ENCODE measurements at places on chromosomes 1 and 21. TPM values are rescaled to one million over a fixed set of nuclear protein-coding genes. Genes with fewer than 3 reads are reported as not detected.

DNA sequence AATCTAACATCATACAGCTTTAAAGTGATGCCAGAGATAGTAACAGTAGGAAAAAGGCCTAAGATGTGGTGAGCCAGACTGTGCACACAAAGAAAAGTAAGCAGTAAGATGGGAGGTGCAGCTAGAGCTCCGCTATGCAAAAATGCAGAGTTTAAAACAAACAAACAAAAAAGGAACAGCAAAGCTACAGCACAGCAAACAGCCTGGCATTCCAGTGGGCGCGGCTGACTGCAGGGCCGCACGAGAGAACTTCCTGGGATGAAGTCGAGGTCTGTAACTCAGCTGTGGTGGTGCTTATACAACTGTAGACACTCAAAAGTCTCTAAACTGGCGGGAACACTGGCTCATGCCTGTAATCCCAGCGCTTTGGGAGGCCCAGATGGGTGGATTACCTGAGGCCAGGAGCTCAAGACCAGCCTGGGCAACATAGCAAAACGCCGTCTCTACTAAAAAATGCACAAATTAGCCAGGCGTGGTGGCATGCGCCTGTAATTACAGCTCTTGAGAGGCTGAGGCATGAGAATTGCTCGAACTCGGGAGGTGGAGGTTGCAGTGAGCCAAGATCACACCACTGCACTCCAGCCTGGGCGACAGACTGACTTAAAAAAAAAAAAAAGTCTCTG lies 30.1 kb downstream of the PRDM15 start:
- H3K36me3 ChIP-seq: no peaks in the 10 kb centered on the region
- H3K4me1 ChIP-seq: no peaks in the 10 kb centered on the region
- no peaks in the 10 kb centered on the region for H3K27me3 ChIP-seq
- H3K27ac ChIP-seq: no peak overlapping the region
- peak; percentile 22 for DNase-seq

The PRDX6 gene
- polyA plus RNA-seq: 205 TPM

GRCh38 chr1:204232526-204232925 lies 18.7 kb upstream of the GOLT1A start:
- no peak overlapping the region for H3K4me3 ChIP-seq
- H3K27me3 ChIP-seq: no peaks in the 10 kb centered on the region
- H3K4me1 ChIP-seq: no peaks in the 10 kb centered on the region
- DNase-seq: no peak
- no peaks in the 10 kb centered on the region for H3K36me3 ChIP-seq

The FBXO2 gene
- 0.87 TPM for polyA plus RNA-seq

GRCh38 chr21:37459575-37459974 lies 93.0 kb downstream of the DYRK1A start:
- no peaks in the 10 kb centered on the region for H3K36me3 ChIP-seq
- H3K4me3 ChIP-seq: no peak overlapping the region
- H3K27me3 ChIP-seq: no peaks in the 10 kb centered on the region
- H3K4me1 ChIP-seq: peaks cover 5% of the 10 kb centered on the region
- no peak overlapping the region for H3K27ac ChIP-seq
- no peak for DNase-seq

- H3K36me3 ChIP-seq: no peaks in the 10 kb centered on the region
- H3K4me3 ChIP-seq: no peak overlapping the region
- peak; percentile 11 for DNase-seq
- no peak overlapping the region for H3K27ac ChIP-seq
- no peaks in the 10 kb centered on the region for H3K27me3 ChIP-seq
Observed at GRCh38 chr1:205572421-205572820, 59.4 kb downstream of the ELK4 start.

DNA sequence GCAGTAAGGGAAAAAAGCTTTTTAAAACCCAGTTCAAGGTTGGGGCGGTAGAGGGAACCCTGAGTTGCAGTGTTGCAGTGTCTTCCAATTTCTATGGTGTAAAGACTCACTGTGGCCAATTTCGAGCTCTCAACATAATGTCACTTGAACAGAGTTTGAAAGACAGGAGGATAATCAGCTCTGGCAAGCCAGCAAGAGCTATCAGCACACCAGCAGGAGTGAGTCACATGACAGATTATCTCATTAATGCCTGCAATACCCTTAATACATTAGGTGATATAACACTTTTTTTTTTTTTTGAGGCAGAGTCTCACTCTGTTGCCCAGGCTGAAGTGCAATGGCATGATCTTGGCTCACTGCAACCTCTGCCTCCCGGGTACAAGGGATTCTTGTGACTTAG lies 22.8 kb downstream of the SLC9C2 start:
- H3K27me3 ChIP-seq: no peaks in the 10 kb centered on the region
- H3K27ac ChIP-seq: no peak overlapping the region

The KIF21B gene
- polyA plus RNA-seq: 0.63 TPM

The HMCN1 gene
- 11.3 TPM for polyA plus RNA-seq

The PTBP2 gene
- 7.8 TPM for polyA plus RNA-seq

- H3K27me3 ChIP-seq: no peaks in the 10 kb centered on the region
- DNase-seq: no peak
- H3K4me1 ChIP-seq: no peaks in the 10 kb centered on the region
- H3K4me3 ChIP-seq: no peak overlapping the region
- H3K27ac ChIP-seq: no peak overlapping the region
Observed at GRCh38 chr1:31822766-31823165, 6.9 kb upstream of the SPOCD1 start.

The DEGS1 gene
- 70.5 TPM for polyA plus RNA-seq

The UBL4B gene
- not detected for polyA plus RNA-seq

DNA sequence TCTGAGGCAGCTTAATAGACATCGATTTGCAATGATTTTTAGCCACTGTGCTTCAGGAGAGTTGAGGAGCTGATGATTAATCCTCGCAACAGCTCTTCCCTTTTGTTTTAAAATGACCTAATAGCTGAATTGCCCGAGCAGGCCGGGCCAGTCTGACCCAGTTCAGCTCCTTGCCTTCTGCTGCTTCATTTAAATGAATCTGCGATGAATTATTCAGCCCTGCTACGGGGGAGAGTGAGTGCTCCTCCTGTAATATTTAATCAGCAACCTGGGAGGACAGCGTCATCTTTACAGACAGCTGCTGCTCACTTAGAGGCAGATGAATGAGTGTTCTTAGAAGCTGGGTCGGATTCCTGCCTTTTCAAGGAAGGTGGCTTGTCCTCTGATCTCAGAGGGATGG lies 325.1 kb downstream of the CAMTA1 start:
- H3K4me1 ChIP-seq: no peaks in the 10 kb centered on the region
- no peak overlapping the region for H3K4me3 ChIP-seq
- no peaks in the 10 kb centered on the region for H3K27me3 ChIP-seq
- no peak for DNase-seq
- no peaks in the 10 kb centered on the region for H3K36me3 ChIP-seq

The KLHDC9 gene
- polyA plus RNA-seq: 7.9 TPM

DNA sequence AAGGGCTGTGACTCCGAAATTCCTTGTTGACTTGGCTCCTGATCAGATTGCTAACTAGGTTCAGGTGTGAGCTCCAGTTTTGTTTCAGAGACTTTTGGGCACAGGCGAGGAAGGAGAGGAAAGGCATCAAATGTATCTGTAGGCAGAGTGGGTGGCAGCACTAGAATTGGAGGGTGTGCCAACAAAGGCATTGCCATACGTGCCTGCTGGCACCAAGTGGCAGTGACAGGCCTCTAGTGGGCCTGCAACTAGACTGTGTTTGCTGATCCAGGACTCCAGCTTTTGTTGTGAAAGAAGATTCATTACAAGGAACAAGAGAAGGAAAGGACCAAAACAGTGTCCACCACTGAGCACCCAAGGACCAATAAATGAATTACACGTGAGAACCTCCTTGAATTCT lies 79.5 kb downstream of the TM2D1 start:
- no peak overlapping the region for H3K4me3 ChIP-seq
- H3K27me3 ChIP-seq: no peaks in the 10 kb centered on the region
- no peak for DNase-seq
- no peak overlapping the region for H3K27ac ChIP-seq
- H3K4me1 ChIP-seq: peaks cover 6% of the 10 kb centered on the region
- no peaks in the 10 kb centered on the region for H3K36me3 ChIP-seq

DNA sequence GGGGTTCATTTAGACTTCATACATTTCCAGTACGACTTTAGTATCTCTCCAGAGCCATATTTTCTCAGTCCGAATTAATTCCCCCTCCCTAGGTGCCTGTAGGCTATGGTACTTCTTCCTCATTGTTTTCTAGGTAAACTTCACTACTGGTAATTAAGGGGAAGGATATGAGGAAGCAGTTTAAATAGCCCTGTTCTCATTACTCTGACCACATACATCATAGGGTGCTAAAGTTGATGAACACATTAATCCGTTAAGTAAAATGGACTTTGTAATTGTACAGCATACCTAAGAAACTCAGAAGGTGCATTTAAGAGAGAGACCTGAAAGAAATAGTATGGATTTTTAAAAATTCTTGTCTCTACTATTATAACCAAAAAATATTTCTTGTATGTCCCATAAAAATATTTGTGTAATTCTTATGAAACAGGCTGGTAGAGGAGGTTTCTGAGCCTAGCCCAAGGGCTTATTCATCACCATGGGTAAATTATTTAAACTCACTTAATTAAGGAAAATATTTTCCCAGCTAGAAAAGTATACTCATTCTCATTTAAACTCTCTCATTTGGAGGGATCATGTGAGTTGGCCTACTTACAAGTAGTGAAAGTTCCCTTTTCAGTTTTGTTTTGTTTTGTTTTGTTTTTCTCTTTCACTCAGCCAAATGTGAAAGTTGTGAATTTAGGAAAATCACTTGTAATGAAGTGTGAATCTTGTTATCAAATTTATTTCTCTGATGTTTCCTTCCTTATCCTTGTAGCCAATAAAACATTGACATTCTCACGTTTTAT lies 2.0 kb downstream of the PRMT6 start:
- DNase-seq: no peak
- no peak overlapping the region for H3K27ac ChIP-seq
- peaks cover 2% of the 10 kb centered on the region for H3K36me3 ChIP-seq
- H3K4me1 ChIP-seq: no peaks in the 10 kb centered on the region
- no peak overlapping the region for H3K4me3 ChIP-seq
- no peaks in the 10 kb centered on the region for H3K27me3 ChIP-seq

The PLPP3 gene
- 19.0 TPM for polyA plus RNA-seq

DNA sequence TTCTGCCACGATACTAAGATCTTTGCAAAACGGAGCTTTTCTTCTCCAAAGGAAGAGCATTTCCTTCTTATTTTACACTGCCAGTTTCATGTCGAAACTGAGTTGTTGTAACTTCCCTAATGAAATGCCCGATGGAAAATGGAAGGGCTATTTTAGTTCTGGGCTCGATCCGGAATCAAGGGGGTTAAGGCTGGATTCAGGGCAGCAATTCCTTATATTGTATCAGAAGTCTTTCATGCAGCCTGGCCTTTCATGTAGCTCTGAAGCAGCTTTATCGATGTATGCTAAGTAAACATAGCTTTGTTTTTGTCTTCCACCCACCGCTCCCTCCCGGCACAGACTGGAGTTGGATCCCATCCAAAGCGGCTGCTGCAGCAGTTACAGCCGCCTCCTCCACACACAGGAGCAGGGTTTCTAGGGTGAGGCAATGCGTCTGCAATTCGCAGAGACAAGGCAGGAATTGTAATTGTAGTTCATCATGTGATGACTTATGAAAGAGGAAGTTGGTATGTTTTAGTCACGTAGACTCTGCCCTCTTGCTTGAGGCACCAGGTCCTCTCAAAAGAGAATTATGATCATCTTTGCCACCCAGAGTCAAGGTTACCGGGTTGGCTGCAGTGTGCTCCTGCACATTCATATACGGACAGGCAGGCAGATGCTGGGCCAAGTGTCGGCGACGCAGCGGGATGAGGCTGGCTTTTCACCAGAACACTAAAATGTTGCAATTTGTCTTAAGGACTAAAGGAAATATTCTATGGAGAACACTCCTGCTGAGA lies 2.6 kb upstream of the IRF2BP2 start:
- peaks cover under 1% of the 10 kb centered on the region for H3K36me3 ChIP-seq
- DNase-seq: peak; percentile 91
- H3K4me1 ChIP-seq: peaks cover 10% of the 10 kb centered on the region

GRCh38 chr1:219184337-219184736 lies 10.7 kb downstream of the LYPLAL1 start:
- H3K36me3 ChIP-seq: peaks cover 3% of the 10 kb centered on the region
- no peak overlapping the region for H3K4me3 ChIP-seq
- no peak for DNase-seq
- no peaks in the 10 kb centered on the region for H3K27me3 ChIP-seq
- H3K27ac ChIP-seq: no peak overlapping the region

GRCh38 chr21:43921979-43922945 lies 57.2 kb downstream of the AGPAT3 start:
- H3K4me3 ChIP-seq: no peak overlapping the region
- no peak overlapping the region for H3K27ac ChIP-seq
- H3K36me3 ChIP-seq: no peaks in the 10 kb centered on the region
- H3K4me1 ChIP-seq: no peaks in the 10 kb centered on the region

DNA sequence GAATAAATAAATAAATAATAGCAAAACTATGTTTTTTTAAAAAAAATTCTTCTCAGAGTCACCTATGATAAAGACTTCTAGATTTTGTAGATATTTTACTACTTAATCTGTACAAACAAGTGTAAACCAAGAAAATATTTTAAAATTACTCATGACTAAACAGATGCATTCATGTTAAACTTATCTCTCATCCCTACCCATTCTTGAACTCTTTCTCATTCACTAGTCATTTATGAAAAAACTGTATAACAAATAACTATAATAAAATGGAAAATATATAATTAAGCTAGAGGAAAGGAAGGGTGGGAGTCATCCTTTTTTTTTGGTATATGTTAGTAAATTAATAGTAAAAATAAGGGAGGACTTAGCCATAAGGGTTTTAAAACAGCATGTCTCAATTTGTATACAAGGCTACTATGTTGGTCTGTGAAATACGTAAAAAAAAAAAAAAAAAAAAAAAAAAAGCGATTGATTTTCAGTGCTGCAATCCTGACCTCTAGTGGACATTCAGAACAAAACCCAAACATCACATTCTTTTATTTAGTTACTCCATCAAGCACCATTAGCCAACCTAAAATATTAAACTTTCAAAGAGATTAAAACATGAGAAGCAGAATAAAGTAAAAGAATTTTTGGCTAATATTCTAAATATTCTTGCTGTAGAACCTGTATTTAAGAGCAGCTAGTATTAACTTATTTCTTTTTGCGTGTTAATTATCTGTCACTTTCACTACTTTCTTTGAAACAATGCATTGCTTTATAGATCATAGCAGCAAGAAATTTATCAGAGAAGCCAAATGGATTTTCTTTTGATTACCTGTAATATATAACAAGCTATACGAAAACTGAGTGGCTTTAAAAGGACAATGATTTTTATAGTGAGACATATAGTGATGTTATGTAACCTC lies 255.8 kb upstream of the CACYBP start:
- no peak overlapping the region for H3K4me3 ChIP-seq
- DNase-seq: no peak
- H3K27me3 ChIP-seq: no peaks in the 10 kb centered on the region

DNA sequence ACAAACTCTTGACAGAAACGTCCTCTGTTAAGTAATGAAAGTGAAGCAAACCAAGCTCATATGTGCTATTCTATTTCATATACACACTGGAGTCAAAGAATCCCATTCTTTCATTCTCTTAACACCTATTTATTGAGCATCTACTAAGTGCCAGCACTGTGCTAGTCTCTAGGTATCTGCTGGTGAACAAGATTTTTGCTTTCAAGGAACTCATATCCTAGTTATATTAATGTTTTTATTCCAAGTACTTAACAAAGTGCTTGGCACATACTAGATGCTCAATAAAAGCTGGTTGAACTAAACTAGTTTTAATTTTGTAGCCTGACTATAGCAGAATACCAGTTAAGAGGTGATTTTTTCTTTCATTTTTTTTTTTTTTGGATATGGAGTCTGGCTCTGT lies 3.6 kb upstream of the RNF2 start:
- no peak overlapping the region for H3K4me3 ChIP-seq
- H3K36me3 ChIP-seq: no peaks in the 10 kb centered on the region
- no peak for DNase-seq
- no peak overlapping the region for H3K27ac ChIP-seq
- no peaks in the 10 kb centered on the region for H3K27me3 ChIP-seq

- no peaks in the 10 kb centered on the region for H3K4me1 ChIP-seq
- no peak overlapping the region for H3K4me3 ChIP-seq
- no peaks in the 10 kb centered on the region for H3K36me3 ChIP-seq
- no peak overlapping the region for H3K27ac ChIP-seq
- DNase-seq: no peak
Observed at GRCh38 chr1:71618766-71619530, 538.1 kb upstream of the ZRANB2 start.

The AADACL3 gene
- not detected for polyA plus RNA-seq

Data from aorta (tissue), 5 donors.